Suppressor macrophage (primary cell): ENCODE measurements at places on chromosomes 13 and 19.

- DNase-seq: peak; percentile 89
Observed at GRCh38 chr13:105272660-105273631, 1262.5 kb downstream of the EFNB2 start.

GRCh38 chr19:33689138-33689746 is 67.5 kb downstream of the CHST8 start:
- no peak for DNase-seq

DNA sequence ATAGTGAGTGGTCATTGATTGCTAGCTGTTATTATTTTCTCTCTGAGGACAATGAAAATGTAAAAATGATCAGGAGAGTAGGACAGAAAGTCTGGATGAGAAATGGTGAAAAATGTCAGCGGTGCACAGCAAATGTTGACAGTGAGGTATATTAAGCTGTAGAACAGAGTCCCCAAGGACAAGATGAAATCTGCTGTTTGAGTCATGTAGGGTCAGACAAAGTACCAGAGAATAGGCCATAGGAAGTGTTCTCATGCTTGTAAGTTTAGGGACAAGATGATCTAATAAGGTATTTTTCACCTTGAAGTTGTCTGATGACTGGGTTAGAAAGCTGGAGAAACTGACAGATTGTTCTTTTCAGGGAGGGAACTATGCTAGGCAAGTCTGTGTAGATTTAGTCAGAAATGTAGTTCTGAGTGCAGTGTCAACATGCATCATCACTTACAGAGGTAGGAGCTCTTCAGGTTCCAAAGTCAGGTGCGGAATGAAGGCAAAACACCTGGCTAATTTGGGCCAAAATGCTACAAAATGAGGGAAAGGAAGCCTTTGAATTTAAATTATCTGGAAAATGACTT is 369.3 kb downstream of the DLEU7 start:
- no peak for DNase-seq

DNA sequence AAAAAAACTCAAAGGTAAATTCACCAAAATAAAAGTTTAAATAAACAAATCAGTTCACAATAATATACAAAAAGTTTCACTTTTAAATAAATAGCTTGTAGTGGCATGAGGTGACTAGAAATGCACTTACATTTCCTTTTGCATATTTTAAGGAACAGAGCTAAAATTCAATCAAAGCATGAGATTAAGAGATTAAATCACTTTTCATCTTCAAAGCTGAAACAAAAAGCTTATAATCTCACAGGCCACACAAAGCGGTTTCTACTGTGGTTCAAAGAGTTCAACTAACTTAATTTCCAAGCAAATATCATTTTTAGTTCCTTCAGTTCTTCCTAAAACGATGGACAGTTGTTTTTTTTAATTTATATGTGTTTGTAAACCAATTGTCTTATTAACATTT is 38.9 kb downstream of the TSC22D1 start:
- DNase-seq: no peak

GRCh38 chr19:42114412-42114811 is 17.8 kb downstream of the POU2F2 start:
- DNase-seq: no peak

- no peak for DNase-seq
Observed at GRCh38 chr19:33500991-33501390, 20.6 kb downstream of the PEPD start.

GRCh38 chr13:82370316-82370715 is 1512.0 kb downstream of the SLITRK1 start:
- no peak for DNase-seq

GRCh38 chr19:35379992-35380391 is 9.1 kb downstream of the GPR42 start:
- DNase-seq: no peak

GRCh38 chr19:50531171-50531612 is 17.5 kb upstream of the ASPDH start:
- no peak for DNase-seq

- DNase-seq: no peak
Observed at GRCh38 chr19:44975444-44975843, 20.3 kb downstream of the CLPTM1 start.

- peak; percentile 6 for DNase-seq
Observed at GRCh38 chr13:51995677-51996551, 15.3 kb downstream of the ATP7B start.

- DNase-seq: no peak
Observed at GRCh38 chr19:8458380-8458779, 13.6 kb downstream of the HNRNPM start.

DNA sequence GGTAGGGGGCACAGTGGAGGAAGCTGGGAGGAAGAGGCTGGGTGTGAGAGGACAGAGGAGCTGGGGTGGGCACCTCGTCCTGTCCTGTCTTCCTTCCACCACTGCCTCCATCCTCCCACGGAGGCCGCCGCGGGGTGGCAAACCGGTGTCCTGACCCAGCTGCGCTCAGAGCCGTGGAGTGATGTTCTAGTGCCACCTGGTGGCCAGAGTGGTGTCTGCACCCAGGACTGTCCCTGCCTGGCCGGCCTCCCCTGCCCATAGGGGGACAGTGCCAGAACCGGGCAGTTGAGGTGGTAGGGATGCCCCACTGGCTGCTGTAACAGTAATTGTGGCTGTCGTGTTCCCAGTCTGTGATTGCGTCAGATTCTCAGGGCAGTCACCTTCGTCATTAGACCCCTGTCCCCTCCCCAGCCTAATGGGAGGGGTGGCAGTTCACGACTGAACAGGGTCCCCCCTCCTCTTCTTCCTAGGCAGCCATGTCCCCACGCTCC is 11.1 kb upstream of the ARRDC2 start:
- peak; percentile 91 for DNase-seq

DNA sequence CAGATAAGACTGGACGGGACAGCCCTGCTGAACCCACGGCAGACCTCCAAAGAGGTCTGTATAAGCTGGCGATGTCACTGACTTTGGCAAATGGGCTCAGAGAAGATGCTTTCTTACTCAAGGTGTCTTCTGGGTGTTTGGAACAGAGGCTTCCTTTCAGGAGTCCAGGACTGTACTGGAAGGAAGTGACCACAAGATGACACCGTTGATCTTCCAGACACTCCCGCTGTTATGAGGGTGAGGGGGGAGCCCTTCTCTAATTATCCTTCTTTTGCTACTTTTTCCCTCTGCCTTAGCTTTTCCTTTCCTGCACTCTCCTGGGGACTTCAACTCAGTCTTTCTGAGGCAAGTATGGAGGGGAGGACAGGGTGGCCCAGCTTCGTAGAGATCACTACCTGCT is 65.2 kb upstream of the ZNF599 start:
- no peak for DNase-seq

DNA sequence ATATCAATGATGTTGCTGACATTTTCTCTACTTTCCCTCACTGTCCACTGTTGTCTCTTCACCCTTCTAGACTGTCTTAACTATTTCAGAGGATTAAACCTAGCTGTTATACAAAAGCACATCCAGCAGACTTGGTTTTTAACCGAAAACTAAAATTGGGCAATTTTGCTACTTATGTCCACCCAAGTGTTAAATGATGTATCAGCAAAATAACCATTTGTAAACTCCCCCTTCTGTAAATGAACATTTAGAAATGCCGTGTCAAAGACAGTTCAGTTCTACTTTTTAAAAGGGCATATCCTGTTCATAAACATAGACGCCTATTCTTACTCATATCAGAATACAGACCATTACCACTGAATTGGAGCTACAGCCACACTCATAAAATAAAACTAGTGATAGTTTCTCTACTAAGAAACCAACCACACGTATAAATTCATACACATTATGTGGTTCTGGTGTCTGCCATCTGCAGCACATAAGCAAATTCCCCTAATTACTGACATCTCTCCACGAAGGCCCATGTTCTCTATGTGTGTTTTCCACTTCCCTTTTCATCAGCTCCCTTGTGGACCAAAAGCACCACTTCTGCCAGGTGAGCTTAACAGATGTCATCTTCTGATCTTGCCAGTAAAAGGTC is 1091.8 kb downstream of the PCDH9 start:
- no peak for DNase-seq

DNA sequence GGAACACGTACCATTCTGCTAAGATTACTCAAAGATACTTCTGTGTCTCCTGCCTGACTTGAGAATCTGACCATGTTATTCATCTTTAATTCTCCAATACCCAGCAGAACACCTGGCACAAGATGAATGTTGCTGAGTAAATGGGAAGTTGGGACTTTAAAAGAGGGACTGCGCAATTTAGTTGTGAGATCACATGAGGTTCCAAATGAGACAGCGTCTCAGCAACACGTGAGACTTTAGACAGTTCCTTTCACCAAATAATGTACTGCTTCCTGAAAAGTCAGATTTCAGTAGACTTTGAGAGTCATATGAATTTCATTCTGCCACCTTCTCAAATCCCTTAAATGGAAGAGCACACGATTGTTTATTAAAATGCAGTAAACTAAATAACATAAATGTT is 36.7 kb downstream of the DOCK9 start:
- peak; percentile 85 for DNase-seq

GRCh38 chr13:92717857-92718256 is 508.8 kb upstream of the GPC6 start:
- no peak for DNase-seq

GRCh38 chr13:78372581-78372980 is 230.8 kb downstream of the POU4F1 start:
- DNase-seq: no peak

DNA sequence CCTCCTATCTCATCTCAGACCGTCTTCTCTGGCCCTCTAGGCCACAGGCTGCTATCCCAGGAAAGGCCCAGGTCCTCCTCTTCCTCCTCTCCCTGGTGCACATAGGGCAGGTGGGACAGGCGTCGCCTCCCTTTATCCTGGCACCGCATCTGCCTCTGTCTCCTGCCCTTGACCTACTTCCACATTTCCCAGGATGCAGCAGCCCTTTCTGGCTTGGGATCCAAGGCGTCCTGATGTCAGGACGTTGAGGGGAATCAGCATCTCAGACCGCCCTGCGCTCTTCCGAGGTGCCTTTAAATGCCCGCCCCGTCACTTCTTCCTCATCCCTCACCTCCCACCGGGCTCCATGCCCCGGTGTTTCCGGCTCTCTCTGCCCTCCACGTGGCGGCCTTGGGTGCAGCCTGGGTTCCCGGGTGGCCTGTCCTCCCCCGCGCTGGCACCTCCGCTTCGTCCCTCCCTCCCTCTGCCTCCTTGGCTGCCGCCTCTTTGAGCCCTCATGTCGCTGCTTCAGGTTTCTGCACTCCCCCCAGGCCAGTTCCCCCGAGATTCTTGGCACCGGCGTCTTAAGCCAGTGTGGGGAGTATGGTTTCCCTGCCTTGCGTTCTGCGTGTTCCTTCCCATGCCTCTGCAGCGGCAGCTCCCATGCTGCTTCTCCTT is 66.3 kb downstream of the KDM4B start:
- DNase-seq: no peak

GRCh38 chr19:40960780-40961179 is 30.3 kb upstream of the CYP2B6 start:
- DNase-seq: no peak

GRCh38 chr19:40411125-40411842 is 1.9 kb downstream of the PRX start:
- DNase-seq: no peak

GRCh38 chr13:60519496-60519895 is 122.5 kb downstream of the TDRD3 start:
- DNase-seq: no peak

GRCh38 chr13:21759463-21759862 is 88.6 kb downstream of the FGF9 start:
- no peak for DNase-seq

DNA sequence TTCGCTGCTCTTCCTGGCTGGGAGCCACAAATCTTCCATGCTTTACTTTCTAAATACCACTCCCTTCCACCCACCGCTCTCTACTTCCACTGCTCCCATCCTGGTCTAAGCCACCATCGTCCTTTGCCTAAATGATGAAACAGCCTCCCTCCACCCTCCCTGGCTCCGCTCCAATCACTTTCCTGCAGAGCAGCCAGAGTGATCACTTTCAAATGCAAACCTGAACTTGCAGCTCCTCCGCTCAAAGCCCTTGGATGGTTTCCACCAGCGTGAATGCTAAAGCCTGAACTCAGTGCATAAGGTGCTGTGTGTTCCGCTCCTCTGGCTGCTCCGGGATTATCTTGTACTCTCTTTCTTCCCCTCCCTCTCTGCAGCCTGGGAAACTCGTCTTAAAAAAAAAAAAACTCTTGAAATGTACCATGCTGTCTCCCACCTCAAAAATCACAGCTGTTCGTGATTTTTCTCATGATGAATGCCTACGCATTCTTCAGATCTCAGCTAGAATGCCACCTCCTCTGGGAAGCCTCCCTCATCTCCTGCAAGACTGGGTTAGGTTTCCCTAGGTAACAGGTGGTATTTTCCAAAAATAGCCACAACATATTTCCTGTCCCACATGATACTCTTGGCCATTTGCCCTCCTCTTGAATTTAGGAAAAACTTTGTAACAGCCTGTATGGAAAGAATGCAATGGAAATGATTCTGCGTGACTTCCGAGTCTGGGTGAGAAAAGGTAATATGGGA is 3.7 kb upstream of the SIN3B start:
- DNase-seq: peak; percentile 17

DNA sequence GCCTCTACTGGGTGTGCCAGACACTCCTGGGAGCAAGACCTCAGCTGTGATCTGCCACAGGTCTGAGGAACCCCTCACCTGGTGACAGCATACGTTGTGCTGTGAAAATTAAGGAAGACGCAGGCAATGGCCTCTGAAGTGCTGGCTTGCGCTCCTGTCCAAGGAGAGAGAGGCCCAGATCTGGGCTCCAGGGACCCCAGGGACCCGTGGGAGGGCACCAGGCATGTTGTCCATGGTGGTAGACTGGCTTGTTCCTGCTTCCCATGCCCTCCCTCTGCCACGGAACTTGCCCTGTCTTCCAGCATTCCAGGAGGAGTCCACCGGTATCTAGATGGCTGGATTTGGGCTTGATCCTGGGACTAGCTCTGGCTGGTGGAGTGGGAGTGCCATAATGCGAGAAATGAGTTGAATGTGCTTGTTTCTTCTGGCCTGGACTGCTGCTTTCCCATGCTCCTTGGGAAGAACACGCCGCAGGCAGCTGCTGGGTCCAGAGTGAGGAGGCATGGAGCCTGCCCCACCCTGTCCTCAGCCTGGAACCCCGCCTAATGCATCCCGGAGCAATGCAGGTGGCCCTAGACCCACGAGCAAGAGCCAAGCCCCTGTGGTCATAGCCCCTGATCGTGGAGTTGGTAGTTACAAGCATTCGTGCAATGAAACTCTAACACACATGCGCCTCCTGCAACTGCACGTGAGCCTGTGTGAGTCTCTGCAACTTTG is 190.2 kb downstream of the TEX29 start:
- no peak for DNase-seq

DNA sequence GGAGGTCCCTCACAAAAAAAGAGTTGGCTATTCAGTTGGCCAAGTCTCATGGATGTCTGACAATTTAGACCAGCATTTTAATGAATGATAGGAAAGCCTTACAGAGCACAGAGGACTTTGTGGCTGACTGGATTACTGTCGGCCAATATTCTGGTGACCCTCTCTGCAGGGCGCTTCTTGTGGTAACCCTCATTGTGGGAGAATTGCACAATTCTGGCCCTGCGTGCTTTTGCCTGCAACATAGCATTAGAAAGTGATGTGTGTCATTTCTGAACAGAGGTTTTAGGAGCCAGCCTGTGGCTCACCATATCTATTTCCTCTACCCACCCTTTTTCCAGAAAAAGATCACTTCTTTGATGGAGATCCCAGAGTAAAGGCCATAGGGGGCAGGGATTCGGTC is 71.4 kb downstream of the EFNB2 start:
- no peak for DNase-seq
